ENCODE measurements at places on chromosomes 1 and 21.

DNA sequence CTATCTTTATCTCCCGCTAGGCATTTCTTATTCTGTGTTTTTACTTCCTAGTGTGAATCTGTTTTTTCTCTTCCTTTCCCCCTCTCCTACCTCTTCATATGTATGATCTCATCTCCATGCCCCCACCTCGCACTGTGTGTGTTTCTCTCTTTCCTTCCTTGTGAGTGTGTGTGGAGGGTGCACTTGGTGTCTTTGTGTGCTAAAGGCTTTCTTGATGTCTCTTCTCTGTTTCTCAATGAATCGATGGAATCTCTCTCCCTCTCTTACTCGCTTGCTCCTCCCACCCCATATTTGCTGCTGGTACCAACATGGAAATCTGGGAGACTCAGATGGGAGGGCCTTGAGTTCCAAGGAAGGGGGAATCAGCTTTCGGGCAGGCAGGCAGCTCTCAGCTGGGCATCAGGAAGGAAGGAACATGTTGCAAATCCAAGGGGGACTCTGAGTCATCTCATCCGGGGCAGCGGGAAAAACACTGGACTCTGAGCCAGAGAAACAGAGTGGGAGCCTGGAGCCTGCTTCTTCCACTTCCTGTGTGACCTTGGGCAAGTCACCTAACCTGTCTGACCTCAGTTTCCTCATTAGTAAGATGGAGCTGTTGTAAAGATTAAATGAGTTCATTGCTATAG is 147.5 kb downstream of the PTPRU start:
- no peak for DNase-seq

DNA sequence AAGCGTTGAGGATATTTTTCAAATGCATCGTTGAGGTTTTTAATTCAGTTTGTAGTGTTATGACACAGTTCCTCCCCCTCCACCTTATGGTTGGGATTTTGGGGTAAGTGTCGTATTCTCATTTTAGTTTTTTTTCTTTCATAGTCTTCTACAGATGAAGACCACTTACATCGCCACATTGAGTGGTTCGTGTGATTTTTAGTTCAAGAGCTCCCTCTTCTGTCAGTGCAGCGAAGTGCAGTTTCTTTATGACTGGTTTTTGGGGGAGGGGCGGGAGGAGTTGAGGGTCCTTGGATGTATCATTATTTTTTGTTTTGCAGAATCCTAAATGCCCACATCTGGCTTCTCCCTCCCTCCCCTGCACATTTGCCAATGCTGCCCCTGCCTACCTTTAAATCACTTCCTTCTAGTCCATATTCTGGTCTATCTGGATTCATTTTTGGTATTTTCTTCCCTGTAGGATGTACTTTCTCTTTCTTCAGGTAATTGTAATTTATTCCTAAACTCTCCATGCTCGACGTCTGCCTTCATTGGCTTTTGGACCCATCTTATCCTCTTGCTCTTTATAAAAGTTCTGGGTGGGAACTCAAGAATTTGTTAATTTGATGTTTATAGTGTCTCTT is 433.1 kb downstream of the CAMTA1 start:
- DNase-seq, result peak; percentile 55

GRCh38 chr1:41983451-41983850 is 64.7 kb upstream of the HIVEP3 start:
- no peak for DNase-seq

GRCh38 chr1:43573066-43573800 is 42.5 kb downstream of the PTPRF start:
- no peak for DNase-seq

GRCh38 chr21:41032541-41032940 is 135.4 kb upstream of the BACE2 start:
- no peak for DNase-seq

DNA sequence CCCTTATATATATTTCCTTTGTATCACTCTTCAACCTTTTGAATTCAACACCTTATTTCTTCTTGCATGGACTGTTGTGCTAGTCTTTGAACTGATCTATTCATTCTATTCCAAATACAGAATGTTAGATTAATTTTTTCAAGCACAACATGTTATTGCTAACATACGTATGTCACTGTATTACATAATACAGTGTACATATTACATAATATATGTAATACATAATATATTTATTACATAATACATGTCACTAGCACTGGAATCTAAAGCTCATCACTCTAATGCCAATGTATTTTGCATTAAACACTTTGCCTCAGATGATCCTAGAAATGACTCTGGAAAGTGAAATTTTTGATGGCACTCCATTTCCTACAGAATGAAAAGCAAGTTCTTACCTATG is 59.8 kb downstream of the LRRC8D start:
- DNase-seq, result no peak

DNA sequence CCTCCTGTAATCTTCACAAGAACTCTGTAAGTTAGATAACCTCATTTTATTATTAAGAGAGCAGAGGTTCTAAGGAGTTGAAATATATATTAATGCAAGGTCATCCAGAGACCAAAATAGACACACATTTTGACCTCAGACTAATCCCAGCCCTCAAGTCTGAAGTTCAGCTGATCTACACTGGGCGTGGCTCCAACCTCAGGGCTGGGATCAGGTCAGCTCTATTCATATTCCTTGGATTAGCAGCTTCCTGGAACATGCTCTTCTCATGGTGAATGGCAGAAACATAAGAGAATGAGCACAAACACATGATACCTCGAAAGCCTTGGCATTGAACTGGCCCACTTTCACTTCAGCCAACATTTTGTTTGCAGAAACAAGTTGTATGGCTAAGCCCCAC is 200.8 kb upstream of the ST6GALNAC5 start:
- DNase-seq, result no peak
